DMS53 (cell line): ENCODE measurements at places on chromosomes 16 and 17.

DNA sequence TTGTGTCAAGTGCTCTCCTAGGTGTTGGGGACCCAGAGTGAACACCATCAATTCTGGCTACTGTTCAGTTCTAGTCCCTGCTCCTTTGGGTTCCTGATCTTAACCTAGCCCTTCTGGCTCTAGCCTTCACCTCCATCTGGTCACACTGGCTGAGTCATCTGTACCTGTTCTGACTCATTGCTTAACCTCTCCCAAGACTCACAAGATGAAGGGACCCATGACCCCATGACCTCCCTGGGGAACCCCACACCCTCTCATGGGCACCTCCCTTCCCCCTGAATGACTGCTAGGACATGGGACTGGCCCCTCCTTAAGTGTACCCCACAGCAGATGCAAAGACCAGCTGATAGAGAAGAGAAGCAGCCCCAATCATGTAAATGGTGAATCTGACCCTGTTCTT lies 345.8 kb upstream of the CDH5 start:
- DNase-seq = no peak

GRCh38 chr16:19833581-19833980 lies 51.1 kb downstream of the GPRC5B start:
- DNase-seq = no peak

DNA sequence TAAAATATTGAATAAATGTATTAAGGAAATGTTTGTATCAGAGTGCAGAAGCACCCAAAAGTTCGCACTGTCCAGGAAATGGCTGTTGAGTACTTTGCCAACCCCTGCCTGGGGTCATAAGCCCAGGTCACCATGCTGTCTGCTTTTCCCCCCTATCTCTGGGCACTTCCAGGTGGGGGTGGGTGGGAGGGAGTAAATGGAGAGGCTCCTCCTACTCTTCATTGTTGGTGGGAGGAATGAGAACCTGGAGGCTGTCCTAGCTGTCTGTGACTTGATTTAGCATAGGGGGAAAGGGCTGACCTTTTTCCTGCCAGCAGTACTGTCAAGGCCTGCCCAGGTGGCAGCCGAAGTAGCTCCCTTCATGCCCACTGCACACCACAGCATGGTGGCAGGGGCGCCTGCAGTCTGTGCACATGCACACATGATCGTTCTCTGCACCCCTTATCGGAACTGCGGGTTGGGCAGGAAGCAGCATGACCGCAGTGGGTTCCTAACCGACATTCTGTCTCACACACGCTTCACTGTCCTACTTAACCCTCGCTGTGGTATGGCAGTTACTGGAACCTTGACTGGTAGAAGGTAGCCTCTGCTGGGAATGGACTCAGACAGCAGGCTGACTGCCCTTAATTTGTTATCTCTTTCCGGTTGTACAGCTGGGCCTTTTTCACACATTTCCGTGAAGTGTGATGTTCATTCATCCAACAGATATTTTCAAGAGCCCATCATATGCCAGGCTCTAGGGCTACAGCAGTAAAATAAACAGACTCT lies 41.5 kb downstream of the LDHD start:
- no peak for DNase-seq

- no peak for DNase-seq
Observed at GRCh38 chr16:47129755-47130435, 13.8 kb downstream of the NETO2 start.

GRCh38 chr17:78324391-78325075 lies 35.3 kb downstream of the SOCS3 start:
- peak; percentile 64 for DNase-seq

GRCh38 chr17:15398291-15398690 lies 56.9 kb upstream of the TEKT3 start:
- no peak for DNase-seq

DNA sequence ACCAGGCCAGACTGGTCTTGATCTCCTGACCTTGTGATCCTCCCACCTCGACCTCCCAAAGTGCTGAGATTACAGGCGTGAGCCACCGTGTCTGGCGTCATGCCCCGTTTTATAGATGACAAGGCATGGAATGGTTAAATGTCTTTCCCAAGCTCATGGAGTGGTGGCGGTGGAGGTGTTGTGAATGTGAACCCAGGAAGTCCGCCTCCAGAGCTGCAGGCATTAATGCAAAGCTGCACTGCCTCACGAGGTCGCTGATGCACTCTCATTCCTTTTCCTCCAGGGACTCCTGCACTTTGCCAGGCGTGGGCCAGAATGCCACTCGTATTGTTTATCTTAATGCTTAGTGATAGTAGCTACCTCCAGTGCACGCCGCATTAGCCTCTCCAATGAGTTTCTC lies 149.6 kb downstream of the WWOX start:
- peak; percentile 91 for DNase-seq
